ENCODE measurements at places on chromosomes 2 and 18.

GRCh38 chr2:40332191-40332826 lies 119.6 kb downstream of the SLC8A1 start:
- H3K4me1 ChIP-seq, result no peaks in the 10 kb centered on the region
- H3K4me3 ChIP-seq, result no peak overlapping the region
- no peak overlapping the region for H3K27ac ChIP-seq
- DNase-seq, result no peak
- H3K27me3 ChIP-seq, result no peaks in the 10 kb centered on the region
- no peaks in the 10 kb centered on the region for H3K36me3 ChIP-seq

- H3K27me3 ChIP-seq, result no peaks in the 10 kb centered on the region
- H3K27ac ChIP-seq, result no peak overlapping the region
- DNase-seq, result no peak
- H3K36me3 ChIP-seq, result no peaks in the 10 kb centered on the region
These were observed 152.4 kb upstream of the CAVIN2 start for GRCh38 chr2:191999101-191999841.

GRCh38 chr2:17422061-17422460 lies 96.2 kb downstream of the RAD51AP2 start:
- no peaks in the 10 kb centered on the region for H3K36me3 ChIP-seq
- no peak overlapping the region for H3K27ac ChIP-seq
- no peak for DNase-seq
- no peaks in the 10 kb centered on the region for H3K27me3 ChIP-seq

DNA sequence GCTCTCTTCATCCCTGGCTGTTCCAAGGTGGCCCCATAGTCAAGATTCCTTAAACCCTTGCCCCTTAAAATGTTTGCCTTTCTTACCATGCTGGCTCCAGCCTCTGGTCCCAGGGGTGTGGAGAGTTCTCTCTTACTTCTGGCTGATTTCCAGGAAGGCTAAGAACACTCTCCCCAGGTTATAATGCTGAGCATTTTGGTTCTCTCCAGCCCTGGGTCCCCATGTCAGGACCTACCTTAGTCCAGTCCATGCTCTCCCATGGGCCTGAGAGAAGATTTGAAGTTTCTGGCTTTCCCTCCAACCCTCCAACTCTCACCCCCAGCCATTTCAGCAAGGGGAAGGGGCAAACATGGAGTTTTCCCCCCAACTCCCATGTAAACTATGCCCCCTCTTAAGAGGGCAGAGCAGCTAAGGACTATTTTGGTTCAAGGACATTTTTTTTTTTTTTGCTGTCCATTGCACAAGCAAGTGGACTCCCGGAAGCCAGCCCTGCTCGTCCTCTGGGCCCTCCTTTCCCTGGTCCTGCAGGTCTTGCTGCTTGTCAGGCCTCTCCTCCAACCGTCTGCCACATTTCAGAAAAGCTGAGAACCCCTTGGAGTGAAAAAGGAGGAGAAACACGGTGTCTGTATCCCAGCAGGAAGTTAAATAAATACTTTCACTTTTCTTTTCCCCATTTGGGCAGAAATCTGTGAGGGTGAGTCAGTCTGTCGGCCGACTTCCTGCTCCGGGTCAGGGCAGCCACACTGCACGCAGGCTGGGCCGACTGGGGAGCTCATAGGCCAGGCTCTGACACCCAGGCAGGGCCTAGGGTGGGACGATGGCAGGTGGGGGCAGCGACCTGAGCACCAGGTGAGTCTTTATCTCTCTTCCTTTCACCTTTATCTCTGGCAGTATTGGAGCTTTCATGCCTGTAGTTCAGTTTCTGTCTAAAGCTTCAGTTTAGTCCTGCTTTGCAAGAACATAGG lies at the start of gene SP140L:
SP140L (plus strand) TSS at position 741 of the 965 bp plus-strand sequence; CDS start at position 818, 77 bp downstream.
- H3K4me1 ChIP-seq, result no peaks in the 10 kb centered on the region
- H3K36me3 ChIP-seq, result no peaks in the 10 kb centered on the region
- H3K27ac ChIP-seq, result peak within 1 kb of the TSS; percentile 90
- no peaks in the 10 kb centered on the region for H3K27me3 ChIP-seq
- H3K4me3 ChIP-seq, result peak within 1 kb of the TSS; percentile 31
- peak; percentile 87 for DNase-seq

GRCh38 chr2:148545390-148546256 lies 98.9 kb upstream of the EPC2 start:
- H3K4me3 ChIP-seq, result no peak overlapping the region
- no peaks in the 10 kb centered on the region for H3K27me3 ChIP-seq
- H3K4me1 ChIP-seq, result no peaks in the 10 kb centered on the region
- DNase-seq, result no peak

All from colonic mucosa (tissue), 4 donors.